ENCODE measurements at places on chromosomes 7 and 10.

GRCh38 chr10:44457259-44457658 lies 72.4 kb upstream of the CXCL12 start:
- no peak for DNase-seq

GRCh38 chr10:11743461-11744338 lies 1.5 kb downstream of the ECHDC3 start:
- DNase-seq = no peak

DNA sequence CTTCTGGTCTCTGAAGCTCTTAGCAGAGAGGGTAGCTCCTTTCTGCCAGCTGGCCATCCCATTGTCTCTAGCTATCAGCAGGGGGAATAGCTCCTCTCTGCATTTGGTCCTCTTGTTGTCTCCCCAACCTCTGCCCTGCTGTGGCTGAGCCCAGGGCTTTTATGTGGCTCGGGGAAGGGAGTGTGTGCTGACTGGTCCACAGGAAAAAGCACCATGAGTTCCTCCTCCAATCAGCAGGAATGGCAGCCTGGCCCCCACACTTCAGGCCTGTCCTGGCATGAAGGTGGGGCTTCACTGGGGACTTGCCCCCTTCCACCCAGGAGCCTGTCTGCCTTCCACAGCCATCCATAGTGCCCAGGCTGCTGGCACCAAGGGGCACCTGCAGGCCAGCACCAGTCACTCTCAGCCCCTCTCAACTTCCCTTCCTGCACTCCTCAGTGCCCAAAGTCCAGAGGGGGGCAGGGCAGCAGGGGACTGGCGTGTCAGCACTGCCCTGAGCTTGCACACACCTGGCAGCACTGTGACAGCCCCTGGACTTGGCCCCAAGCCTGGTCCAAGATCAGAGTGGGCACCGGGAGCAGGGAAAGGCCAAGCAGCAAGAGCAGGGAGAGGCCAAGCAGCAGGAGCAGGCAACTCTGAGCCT lies 36.2 kb downstream of the NOLC1 start:
- DNase-seq = no peak

DNA sequence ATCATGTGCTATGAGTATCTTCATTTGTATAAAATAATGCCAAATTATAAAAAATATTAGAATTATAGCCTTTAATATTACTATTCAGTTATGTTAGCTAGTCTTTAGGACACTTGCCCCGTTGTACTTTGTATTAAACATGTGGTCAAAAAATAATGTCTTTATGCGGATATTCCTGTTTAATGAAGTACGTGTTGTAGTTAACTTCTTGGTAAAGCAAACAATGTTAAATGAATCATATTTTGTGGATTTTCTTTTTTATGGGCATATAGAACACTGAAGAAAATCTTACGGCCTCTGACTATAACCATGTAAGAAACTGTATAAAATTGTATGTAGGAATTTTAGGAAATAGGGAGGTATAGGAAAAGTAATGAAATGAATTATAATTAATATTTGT lies 14.3 kb downstream of the GLCCI1 start:
- no peak for DNase-seq

DNA sequence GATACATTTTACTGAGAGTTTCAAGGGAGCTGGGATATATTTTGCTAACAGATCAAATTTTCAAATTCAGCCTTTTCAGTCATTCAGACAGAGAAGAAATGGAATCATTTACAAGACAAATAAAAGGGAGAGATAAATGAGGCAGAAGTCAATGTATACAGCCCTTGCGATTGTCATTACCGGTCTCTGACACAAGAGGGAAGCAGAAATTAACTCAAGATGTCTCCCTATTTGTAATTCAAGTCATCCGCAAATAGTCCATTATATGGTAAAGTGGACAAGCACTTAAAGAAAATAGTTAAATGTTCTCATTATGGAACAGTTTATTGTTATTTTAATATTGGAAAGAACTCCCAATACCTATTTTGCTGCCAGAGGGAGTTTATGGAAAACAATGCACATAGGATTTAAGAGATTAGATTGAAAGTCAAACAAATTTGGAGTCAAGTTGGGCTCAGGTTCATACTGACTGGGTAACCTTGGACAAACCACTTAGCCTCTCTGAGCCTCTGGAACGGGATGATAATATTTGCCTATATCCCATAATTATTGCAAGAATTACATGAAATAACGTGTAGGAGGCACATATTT lies 89.3 kb upstream of the PRKCQ start:
- no peak for DNase-seq

- DNase-seq = no peak
Observed at GRCh38 chr10:20885678-20886077, 11.4 kb downstream of the NEBL start.

DNA sequence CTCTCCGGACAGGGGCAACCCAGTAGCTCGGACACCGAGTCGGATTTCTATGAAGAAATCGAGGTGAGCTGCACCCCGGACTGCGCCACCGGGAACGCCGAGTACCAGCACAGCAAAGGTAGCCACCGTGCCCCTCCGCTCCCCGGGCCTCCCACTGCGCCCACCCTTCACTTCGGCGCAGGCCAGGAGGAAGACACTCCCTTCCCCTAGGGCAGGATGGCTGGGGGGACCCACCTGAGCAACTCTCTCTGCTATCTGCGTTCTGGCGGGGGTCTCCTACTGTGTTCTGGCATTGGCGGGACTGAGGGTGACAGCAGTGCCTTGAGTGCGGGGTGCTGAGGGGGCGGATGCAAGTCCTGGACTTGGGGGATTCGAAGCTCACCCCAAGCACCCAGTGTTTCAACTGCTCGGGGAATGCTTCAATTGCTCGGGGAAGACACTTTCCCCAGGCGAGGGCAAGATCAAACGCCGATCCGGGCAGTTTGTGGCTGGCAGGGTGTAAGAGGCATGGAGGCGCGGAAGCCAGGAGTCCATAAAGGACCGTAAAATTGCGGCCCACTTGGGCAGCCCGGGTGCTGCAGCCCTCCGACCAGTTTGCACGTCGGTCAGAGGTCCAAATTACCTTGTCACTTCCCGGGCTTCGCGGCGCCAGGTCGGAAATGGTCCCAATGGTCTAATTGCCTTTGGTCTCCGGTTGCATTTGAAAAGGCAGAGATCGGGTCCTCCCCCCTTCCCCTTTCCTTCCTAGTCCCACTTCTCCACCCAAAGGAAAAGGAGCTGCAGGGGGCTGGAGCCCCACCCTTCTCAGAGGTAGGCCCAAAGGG lies 950 bp downstream of the EVX1 start:
- no peak for DNase-seq

GRCh38 chr7:14748461-14748860 lies 154.1 kb downstream of the DGKB start:
- no peak for DNase-seq

- no peak for DNase-seq
Observed at GRCh38 chr10:117342641-117343040, 32.6 kb downstream of the PDZD8 start.

DNA sequence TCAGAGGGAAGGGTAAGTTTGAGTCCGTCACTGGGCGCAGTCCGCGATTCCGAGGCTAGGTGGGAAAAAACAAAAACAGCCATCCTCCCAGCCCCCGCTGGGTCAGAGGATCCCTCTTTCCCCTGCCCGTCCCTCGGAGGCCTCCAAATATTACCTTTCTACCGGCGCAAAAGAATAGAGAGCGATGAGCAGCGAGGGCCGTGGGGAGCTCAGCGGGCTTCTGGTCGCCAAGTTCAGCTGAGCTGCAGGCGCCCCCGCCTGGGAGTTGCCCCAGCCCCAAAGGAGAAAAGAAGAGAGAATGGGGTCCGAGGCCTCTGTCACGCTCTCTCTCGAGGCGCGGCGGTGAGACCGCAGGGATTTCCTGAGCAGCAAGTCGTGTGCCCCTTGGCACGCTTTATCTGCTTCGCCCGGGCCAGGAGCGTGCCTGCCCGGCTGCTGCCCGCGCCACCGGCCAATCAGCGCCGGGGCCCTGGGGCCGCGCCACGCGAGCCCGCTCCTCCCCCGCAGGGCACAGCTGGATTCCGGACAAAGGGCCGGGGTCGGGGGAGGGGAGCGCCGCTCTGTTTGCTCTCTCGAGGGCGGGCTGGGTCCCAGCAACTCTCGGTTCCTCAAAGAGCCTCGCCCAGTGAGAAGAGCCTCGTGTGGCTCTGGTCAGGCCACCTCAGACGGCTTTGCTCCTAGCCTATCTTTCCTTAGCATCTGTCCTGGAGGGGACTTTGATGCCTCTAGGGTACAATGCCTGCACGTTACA lies at the start of gene NEUROG3:
Gene NEUROG3, minus strand, starts transcription at position 367 of the 751 bp plus-strand sequence. CDS start 379 bp downstream, outside the sequence.
- DNase-seq = no peak

GRCh38 chr10:46525824-46526681 lies 30.4 kb downstream of the GPRIN2 start:
- DNase-seq = no peak

- DNase-seq = no peak
Observed at GRCh38 chr7:26013551-26014083, 138.4 kb upstream of the NFE2L3 start.

DNA sequence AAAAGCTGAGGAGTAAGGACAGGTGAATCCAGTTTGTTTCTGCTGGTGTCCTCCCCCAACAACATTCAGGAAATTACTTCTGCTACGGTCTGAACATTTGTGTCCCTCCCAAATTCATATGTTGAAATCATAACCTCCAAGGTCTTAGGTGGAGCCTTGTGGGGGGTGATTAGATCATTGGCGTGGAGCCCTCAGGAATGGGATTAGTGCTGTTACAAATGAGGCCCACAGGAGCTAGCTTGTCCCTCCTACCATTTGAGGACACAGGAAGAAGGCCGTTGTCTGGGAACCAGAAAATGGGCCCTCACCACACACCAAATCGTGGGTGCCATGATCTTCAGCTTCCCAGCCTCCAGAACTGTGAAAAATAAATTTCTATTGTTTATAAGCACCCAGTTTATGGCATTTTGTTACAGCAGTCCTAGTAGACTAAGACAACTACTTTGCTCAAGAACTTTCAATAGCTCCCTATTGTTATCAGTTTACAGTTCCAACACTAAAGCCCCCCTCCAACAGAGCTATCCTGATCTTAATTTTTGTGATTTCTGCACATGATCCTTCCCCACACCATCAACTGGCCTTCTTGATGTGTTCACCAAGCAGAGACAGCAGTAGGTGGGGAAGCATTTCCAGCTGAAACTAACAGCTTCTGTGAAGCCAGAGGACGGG lies 2.1 kb upstream of the LRMDA start:
- no peak for DNase-seq

Data from stimulated activated effector memory CD8-positive, alpha-beta T cell treated with anti-CD3 and anti-CD28 coated beads, Interleukin-12 subunit alpha, Interleukin-12 subunit beta, amount 100 ng/mL, for 72 hours (primary cell).